Posterior vena cava (tissue), 2 donors: ENCODE measurements at places on chromosomes 13 and 19. TPM values are rescaled to one million over a fixed set of nuclear protein-coding genes. Genes with fewer than 3 reads are reported as not detected.

Gene ATP4B
- not detected for total RNA-seq

Gene KASH5
- total RNA-seq: not detected

Gene THSD8
- 1.00 TPM for total RNA-seq

Gene CADM4
- 4.0 TPM for total RNA-seq

- no peak for DNase-seq
These were observed 10.1 kb downstream of the GRIN2D start for GRCh38 chr19:48403606-48404005.

DNA sequence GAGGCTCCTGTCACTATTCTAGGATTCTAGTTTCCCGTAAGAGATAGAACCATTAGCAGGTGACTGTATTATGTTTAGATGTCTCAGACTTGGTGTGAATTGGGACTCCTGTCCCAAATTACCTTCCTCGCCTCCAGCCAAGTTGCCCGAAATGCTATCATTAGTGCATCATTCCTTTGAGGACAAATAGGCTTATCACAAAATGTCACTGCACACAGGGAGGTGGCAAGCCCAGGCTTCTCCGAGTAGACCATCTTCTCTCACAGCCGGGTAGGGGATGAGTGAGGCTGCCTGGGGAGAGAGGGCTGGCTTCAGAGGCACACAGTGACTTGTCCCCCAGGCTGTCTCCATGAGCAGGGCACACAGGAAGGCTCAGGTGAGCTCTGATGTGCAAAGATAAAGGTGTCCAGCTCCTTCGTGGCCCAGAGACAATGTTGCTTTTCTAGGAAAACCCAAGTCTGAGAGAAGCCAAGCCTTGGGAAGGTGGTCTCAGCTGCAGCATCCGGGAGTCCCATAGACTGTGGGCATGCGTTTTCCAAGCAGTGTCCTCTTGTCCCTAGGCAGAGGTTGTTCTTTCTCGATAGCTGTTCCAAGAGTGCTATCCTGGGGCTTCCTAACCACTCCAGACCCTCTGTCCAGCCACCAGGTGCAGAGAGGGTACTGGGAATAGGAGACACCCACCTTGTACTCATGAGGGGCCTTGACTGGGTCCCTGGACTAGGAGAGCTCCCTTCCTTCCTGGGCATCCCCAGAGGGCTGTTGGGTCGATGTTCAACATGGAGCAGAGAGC lies 163.1 kb upstream of the TSHZ3 start:
- DNase-seq: no peak

GRCh38 chr13:22789916-22790315 lies 390.9 kb upstream of the SGCG start:
- no peak for DNase-seq

DNA sequence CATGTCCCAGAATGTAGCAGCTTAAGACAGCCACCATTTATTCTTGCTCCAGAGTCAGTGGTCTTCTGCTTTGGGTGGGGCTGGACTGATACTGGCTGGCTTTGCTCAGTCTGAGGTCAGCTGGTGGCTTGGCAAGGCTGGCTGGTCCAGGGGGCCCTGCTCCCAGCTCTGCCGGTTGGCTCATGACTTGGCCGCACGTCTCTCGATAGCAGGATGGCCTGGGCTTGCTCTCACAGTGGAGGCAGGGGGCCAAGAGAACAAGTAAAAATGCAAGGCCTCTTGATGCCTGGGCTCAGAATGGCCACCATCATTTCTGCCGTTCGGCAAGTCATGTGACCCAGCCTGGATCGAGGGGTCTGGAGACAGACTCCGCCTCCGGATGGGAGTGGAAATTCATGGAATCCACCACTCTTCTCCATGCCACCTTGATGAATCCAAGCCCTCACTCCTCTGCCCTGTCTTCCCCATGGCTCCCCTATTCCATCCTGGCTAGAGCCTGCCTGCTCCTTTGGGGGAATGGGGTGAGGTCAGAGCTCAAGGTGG lies 13.1 kb downstream of the ACTMAP start:
- DNase-seq: peak; percentile 84

GRCh38 chr13:110560601-110561343 lies 750 bp downstream of the RAB20 start:
- DNase-seq: no peak

GRCh38 chr19:41917676-41918075 lies 10.6 kb downstream of the ERFL start:
- no peak for DNase-seq

- peak; percentile 96 for DNase-seq
These were observed 675 bp downstream of the PEG3 start for GRCh38 chr19:56839652-56840450.

DNA sequence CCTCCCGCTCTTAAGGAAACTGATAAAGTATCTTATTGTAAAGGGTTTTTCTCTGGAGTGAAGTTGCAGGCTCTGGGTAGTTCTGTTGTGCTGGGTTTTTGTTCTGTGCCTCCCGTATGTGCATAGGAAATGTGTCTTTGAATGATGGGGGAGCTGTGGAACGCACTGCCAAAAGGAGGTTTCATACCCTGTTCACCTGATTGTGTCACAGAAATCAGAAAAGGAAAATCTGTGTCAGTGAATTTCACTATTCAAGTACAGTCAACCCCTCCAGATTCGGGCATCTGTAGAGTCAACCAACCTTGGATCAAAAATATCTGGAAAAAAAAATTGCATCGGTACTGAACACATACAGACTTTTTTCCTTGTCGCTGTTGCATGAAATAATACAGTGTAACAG lies 127.8 kb downstream of the MRPL57 start:
- no peak for DNase-seq

- no peak for DNase-seq
These were observed 62.1 kb downstream of the ZNF737 start for GRCh38 chr19:20503476-20503875.

- DNase-seq: peak; percentile 46
These were observed 115.6 kb upstream of the UQCRFS1 start for GRCh38 chr19:29328586-29328985.

GRCh38 chr13:91664039-91664438 lies 265.6 kb downstream of the GPC5 start:
- no peak for DNase-seq

GRCh38 chr13:71602344-71602743 lies 264.7 kb downstream of the DACH1 start:
- no peak for DNase-seq

DNA sequence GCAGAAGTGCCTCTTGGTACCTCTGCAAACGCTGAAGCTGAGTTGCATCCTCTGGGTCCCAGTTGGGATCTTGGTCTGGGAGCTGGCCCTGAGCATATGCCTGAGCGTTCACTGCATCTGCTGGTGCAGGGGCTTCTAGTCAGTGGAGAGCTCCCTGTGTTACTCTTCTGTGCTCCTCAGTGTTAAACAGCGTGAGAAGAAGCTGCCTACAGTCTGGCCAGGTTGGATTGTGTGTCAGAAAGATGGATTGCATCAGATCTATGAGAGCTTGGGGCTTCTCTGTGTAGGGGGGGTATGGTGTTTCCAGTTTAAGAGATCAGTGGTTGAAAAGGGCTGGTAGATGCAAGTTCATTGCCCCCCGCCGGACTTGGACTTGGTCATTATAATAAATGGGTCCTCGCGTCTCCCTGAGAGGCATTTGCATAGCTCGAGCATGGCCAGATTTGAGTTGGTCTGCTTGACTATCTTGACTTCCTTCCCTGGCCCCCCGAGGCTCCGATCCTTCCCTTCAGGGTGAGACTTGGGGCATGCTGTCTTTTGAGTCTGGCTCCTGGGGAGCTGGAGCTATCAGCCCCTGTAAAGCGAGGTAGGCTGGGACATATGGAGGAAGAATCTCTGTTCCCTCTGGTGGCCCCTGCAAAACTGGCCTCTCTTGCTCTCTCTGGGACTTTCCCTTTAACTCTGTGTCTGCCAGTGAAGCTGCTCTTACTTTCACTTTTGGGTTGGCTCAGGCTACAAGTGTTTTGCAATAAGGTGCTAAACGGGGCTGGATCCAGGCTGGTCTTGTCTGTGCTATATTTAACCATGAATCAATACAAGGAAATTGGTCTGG lies 52.9 kb downstream of the OR10H4 start:
- DNase-seq: no peak

DNA sequence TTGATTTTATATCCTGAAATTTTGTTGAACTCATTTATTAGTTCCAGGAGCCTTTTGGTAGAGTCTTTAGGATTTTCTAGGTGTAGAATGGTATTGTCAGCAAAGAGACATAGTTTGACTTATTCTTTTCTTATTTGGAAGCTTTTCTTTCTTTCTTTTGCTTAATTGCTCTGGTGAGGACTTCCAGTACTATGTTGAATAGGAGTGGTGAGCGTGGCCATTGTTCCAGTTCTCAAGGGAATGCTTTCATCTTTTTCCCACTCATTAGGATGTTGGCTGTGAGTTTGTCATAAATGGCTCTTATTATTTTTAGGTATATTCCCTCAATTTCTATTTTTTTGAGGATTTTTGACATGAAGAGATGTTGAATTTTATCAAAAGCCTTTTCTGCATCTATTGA lies 182.2 kb upstream of the SPRY2 start:
- DNase-seq: no peak
